ENCODE measurements at places on chromosomes 11 and 22. TPM values are rescaled to one million over a fixed set of nuclear protein-coding genes. Genes with fewer than 3 reads are reported as not detected.

Gene OR8D4
- total RNA-seq = 0.30 TPM

Gene MUC6
- under 0.01 TPM for total RNA-seq

Gene CDKN1C
- 53.0 TPM for total RNA-seq

Gene C1QTNF5
- total RNA-seq = 14.4 TPM

Gene OR5B17
- not detected for total RNA-seq

Gene KBTBD3
- total RNA-seq = 9.0 TPM

Gene PAX6
- 0.10 TPM for total RNA-seq

Gene NTM
- total RNA-seq = 10.8 TPM

Gene OR4C12
- total RNA-seq = not detected

Gene LINC01488
- total RNA-seq = not detected

Gene KRTAP5-11
- 2.2 TPM for total RNA-seq

Gene HARBI1
- 2.4 TPM for total RNA-seq

Gene ISX
- not detected for total RNA-seq

Gene C11orf91
- total RNA-seq = not detected

- no peak for DNase-seq
Observed at GRCh38 chr11:77198440-77198849, 70.4 kb downstream of the MYO7A start.

GRCh38 chr22:19888131-19888746 is 33.6 kb upstream of the GNB1L start:
- no peak for DNase-seq

- DNase-seq = no peak
Observed at GRCh38 chr11:70804139-70804837, 406.0 kb downstream of the CTTN start.

DNA sequence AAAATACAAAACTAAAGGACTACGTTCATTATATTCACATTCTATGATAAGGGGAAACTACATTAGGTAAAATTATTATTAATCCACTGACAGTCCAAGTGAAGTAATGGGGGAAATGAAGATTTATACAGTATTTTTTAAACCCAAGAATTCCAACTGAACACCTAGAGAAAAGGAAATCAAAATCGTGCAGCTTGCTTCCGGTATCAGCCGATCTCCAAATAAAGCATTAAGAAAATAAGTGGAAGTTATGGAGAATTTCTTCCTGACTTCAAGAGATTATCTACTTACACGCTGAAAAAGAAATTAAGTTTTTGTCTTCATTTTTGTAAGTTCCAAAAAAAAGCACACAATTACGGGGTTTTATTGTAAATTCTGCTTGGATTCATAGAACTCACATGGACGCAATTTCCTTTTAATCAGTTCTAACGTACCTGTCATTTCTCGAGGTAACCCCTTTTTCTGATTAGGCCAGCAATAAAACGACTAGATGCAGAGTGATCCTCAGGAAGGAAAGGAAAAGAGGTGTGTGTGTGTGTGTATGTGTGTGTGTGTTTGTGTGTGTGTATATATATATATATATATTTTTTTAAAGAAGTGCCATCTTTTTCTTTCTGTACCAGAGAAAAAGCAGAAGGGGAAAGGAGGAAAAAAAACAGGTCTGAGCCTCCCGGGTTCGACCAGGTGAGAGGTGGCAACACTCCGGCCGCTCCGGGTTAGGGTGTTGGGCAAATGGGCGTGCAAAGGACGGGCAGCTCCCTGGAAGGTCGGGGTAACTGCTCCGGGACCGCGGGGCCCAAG is 1.1 kb downstream of the ZBTB44 start:
- DNase-seq = peak; percentile 11

GRCh38 chr11:502288-503178 is 4.5 kb downstream of the RNH1 start:
- no peak for DNase-seq

DNA sequence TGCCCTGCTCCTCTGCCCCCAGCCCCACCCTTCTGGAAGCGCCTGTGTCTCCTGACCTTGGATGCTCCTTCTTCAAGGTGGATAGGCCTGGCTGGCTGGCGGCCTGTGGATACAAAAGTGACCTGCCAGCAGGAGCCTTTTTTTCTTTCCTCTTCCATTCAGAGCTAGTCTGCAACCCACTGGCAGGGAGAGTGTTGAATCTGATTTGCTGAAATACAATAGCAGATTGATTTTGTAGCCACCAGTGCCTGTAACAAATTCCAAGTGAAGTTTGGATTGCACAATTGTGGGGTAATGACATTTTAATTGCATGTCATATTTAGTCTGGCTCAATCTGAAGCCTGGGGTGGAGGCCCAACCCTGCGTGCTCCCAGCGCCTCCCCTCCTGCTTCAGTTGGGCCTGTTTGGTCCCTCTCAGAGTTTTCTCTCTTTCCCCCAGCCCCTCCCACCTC is 97.2 kb downstream of the GRIK4 start:
- DNase-seq = peak; percentile 88

DNA sequence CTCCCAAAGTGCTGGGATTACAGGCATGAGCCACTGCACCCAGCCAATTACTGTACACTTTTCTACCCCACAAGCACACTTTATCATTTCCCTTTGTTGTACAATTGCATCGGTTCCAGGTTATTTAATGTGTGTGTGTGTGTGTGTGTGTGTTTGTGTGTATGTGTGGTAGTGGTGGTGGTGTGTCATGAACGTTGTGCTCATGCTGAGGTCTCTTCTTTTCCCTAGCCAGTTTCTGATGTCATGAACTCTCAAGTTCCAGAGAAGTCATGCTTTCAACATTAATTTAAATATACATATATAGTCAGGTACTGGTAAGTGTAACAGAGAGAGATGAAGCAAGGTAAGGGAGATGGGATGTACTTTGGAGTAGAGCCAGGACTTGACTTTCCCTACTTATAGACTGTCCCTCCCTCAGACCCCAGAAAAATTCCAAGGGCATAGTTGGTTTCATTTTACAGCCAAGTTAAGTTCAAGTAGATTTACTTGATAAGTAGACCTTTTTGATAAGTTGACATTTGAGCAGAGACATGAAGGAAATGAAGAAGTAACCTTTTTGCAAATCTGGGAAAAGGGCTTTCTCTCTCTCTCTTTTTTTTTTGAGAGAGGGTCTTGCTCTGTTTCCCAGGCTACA is 42.7 kb downstream of the WEE1 start:
- no peak for DNase-seq

DNA sequence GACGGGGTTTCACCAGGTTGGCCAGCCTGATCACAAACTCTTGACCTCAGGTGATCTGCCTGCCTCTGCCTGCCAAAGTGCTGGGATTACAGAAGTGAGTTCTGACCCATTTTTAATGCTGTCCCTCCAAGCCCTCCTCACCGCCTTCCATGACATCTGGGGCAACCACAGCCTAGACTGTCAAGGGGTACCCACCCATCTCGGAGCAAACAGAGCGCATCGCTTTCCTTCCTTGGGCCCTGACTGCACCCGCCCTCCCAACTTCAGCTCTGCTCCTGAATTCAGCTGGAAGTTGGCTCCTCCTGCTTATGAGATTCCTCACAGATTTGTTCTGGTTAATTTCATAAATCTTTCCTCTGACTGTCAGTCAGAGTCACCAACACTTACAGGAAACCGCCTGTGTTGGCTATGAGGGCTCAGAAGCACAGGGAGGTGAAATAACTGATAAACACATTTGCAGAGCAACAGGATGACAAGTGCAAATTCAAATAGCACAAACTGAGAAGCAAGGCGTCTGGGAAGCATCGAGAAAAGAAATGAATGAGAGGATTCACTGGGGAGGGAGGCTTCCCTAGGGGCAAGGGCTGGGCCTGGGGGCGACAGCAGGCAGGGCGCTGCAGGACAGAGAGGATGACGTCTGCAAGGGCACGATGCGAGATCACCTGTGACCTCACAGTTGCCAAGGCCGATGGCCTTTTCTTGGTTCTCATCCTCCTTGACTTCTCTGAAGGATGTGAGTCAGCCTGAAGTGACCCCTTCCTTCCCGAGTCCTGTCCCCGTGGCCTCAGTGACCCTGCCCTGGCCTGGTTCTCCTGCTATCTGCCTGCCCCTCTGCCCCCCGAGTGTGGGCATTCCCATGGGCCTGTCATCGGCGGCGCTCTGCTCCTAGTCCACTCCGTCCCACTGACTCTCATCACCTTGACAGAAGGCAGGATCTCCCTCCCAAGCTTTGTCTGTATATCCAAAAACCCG is 6.1 kb downstream of the IFT27 start:
- no peak for DNase-seq

DNA sequence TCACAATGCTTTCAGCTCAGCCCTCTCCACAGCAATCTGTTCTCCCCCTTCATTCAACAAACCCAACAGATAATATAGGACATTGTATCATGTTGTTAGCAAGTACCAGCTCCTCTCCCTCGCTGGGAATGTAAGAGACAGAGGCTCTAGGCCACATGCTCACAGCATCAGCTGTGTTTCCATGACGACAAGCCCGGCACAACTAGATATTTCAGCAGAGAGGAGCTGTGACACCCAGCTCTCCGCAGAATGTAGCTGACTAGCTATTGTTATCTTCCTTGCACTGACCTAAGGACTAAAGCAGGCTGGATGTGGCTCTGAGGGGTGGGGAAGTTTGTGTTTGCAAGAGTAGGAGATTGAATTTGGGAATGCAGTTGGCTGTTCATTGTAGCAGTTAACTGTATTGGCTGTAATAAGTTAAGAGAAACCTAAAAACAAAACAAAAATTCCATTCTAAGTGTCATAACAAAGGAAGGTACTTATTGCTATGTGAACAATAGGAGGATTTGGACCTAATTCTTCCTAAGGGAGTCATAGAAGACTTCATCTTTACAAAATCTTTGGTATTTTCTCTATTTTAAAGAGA is 28.0 kb upstream of the RRAS2 start:
- peak; percentile 41 for DNase-seq

DNA sequence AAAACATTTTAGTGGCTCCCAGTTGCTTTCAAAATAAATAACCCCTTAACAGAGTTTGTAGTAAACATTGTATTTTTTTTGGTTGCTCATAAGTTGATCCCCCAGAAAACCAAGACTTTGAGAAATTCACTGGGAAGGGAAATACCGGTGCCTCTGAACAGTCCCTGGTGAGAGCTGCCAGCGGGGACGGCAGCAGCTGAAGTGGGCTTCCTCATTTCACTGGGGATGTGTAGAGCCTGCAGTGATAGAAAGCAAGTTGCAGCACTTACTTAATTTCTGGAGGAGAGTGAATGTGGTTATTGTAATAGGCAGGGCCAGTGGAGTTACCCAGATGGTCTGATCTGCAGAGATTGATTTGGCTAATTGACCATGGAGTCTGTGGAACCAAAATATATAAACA is 18.6 kb upstream of the MCHR1 start:
- DNase-seq = no peak

- DNase-seq = no peak
Observed at GRCh38 chr11:121717296-121717695, 264.5 kb upstream of the SORL1-AS1 start.

- DNase-seq = peak; percentile 67
Observed at GRCh38 chr11:108870373-108871020, 205.6 kb downstream of the DDX10 start.

DNA sequence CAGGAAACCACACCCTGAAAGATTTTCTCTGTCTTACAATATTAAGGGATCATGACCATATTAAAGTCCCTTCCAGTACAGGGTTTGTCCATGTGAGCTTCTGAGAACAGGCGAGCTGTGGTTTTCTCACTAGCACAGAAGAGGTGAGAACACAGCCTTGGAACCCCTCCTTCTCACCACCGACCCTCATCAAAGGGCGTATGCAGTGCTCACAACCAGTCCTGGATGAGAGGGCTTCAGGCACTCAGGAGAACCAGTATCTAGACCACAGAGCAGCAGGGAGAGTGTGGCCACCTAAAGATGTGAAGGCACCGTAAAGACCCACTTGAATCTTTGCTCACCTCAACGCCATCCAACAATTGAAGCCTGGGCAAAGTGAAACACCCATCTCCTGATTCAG is 397.0 kb downstream of the ETS1 start:
- DNase-seq = no peak

DNA sequence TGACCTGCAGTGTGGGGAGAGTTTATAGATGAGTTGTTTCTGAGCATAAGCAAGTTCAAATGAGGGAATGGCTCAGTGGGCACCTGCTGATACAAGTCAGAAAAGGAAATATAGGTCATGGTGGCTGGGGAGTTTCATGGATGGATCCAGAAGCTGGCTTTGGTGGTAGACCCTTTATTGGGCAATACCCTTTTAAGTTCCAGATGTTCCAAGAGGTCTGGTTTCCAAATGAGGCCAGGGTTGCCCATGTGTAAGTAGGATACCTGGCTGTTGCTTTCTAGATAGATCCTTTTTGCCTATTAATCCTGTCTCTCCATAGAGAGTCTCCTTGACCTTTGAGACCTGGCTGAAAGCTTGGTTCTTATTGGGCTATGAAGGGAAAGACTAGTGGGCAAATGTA is 2.2 kb downstream of the STIM1 start:
- DNase-seq = no peak

DNA sequence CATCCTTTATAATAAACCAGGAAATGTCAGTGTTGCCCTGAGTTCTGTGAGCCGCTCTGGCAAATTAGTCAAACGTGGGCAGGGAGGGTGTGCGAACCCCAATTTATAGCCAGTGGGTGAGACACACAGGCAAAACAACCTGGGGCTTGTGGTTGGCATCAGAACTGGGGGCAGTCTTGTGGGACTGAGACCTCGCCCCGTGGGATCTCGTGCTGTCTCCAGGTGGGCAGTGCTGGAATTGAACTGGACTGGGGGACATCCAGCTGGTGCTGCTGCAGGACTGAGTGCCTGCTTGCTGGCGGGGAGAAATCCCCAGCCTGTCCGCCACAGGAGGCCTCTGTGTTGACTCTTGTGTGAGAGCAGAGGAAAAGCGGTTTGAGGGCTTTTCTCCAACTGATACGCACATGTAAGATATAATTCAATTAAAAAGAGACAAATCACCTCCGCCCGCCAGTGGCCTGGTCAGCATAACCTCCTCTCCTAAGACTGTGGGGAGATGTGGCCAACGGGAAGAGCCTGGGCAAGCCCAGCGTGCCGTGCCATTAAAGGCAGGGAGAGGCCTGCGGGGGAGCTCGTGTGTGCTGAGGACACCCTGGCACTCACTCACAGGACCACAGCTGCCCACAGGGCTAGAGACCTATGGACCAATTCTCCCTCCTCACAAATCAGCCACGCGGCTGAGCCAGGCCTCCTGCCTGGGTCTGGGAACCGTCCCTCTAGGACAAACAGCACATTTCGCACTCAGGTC is 18.4 kb downstream of the SULT4A1 start:
- DNase-seq = no peak

GRCh38 chr11:126391286-126391954 is 35.9 kb downstream of the ST3GAL4 start:
- DNase-seq = no peak

DNA sequence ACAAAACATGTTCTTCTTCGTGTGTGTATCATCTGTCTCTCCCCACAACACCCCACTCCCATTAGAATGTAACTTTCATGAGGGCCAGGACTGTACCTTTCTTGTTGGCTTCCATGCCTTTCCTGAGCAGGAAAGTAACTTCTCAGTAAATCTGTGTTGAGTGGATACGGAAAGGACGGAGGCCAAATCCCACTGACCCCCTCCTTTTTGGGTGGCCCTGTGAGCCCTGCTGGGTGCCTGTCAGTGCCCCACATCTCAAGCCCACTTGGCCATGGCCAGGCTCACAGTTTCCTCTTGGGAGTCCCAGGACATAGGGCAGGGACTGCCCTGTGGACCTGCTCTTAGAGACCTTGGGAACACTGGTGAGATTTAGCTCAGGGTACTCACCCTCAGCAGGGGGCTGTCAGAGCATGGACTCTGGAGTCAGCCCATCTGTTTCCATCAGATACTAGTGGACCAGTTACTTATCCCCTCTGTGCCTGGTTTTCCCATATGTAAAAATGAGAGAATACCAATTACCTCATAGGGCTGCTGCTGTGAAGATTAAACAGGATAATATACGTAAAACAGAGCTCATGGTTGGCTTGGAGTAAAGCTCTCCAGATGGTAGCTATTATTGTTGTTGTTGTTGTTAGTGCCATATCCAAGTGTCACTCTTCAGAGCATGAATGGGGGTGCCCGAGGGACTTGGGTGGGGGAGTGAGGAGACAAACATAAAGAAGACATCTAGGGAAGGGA is 1.0 kb upstream of the C11orf96 start:
- peak; percentile 96 for DNase-seq

Data from skin of body (tissue), 3 donors.